Activated CD4-positive, alpha-beta memory T cell treated with anti-CD3 and anti-CD28 coated beads for 36 hours (primary cell): ENCODE measurements at places on chromosomes 6 and 20. TPM values are rescaled to one million over a fixed set of nuclear protein-coding genes. Genes with fewer than 3 reads are reported as not detected.

DNA sequence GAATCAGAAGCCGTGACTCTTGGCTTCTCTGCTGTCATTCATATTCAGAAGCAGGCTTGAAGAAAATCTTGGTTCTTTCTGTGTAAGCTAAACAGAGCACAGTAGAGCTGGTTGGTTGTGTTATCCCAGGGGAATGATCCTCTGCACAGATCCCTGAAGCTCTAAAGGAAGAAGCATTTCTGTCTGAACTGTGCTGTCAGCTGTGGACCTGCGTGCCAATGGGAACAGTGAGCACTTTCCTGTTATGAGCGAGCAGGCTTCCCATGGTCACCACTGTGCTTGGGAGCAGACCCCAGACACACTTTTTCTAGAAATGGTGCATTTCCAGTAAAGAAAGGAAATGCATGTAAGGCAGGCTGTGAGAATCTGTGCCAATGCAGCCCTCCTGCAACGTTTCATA, 490.2 kb downstream of the EPM2A start:
- peaks cover 9% of the 10 kb centered on the region for H3K27me3 ChIP-seq
- H3K36me3 ChIP-seq: no peaks in the 10 kb centered on the region
- no peak overlapping the region for H3K27ac ChIP-seq
- DNase-seq: no peak

DNA sequence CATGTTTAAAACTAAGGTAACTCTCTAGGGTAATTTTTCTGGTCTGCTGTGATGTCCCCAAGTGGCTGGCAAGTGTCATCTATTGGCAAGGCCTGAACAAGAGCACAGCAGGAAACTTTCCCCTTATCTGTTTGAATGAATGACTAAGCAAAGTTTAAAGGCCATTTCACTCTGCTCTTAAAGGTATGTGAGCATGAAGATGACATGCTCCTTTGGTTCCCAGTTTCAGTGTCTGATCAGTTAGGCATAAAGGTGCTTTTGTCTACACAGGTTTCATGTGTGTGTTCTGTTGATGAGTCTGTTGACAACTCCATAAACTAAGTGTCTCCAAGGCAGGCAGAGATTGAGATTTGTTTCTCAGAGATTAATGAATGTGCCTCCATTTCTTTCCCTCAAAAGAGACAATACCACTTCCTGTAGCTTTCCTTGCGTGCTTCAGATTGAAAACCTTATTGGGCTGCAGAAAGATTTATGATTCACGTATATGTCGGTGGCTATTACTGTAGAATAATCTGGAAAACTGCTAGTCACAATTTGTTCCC, 83.9 kb downstream of the MAP3K7 start:
- H3K36me3 ChIP-seq: peaks cover under 1% of the 10 kb centered on the region
- H3K4me1 ChIP-seq: peaks cover 10% of the 10 kb centered on the region
- H3K27ac ChIP-seq: no peak overlapping the region
- no peaks in the 10 kb centered on the region for H3K27me3 ChIP-seq

DNA sequence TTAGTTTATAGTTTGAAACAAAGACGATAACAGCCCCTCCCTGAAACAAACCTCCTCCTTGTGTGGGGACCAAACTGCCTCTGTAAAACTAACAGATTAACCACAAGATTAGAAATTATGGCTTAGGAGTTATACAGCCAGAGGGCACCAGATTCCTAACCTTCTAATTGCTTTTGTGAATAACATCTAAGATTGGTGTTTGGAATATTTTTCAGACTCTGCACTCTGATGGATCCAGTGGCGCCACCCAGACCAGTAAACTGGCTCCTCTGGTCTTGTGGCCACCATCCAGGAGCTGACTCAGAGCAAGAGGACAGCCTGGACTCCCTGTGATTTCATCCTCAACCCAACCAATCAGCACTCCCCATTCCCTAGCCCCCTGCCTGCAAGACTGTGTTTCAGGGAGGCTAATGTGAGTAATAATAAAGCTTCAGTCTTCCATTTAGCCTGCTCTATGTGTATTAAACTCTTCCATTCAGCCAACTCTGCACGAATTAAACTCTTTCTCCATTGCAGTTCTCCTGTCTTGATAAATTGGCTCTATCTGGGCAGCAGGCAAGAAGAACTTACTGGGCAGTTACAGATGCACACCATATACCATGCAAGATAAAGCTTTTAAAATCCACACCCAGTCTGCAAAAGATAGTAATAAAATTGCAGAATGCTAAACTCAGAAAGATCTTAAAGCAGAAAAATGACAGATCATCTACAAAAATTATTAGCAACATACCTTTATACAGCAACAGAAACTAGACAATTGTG, 58.5 kb upstream of the SLC22A16 start:
- no peak overlapping the region for H3K4me3 ChIP-seq
- H3K27me3 ChIP-seq: no peaks in the 10 kb centered on the region
- no peak for DNase-seq
- H3K4me1 ChIP-seq: peaks cover 41% of the 10 kb centered on the region
- no peak overlapping the region for H3K27ac ChIP-seq

DNA sequence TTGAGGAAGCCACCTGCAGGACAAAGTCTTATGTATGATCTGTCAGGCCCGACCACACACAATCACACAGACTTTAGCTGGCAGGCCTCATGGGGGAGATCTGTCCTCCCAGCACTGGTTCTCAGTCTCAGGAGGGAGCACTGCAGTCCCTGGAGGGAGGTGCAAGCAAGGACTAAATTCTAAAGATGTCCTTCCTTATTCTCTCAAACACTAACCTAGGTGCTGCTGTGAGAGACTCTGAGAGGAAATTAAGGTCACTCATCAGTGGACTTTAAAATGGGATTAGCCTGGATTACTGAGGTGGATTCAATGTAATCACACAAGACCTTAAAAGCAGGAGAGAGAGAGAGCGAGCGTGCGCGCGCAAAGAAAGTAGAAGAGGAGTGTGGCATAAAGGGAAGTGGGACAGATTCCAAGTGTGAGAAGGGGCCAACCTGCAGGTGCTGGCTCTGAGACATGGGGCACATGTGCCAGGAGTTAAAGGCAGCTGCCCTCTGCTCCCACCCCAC, 14.3 kb downstream of the GLO1 start:
- H3K36me3 ChIP-seq: peaks cover 7% of the 10 kb centered on the region
- DNase-seq: no peak

DNA sequence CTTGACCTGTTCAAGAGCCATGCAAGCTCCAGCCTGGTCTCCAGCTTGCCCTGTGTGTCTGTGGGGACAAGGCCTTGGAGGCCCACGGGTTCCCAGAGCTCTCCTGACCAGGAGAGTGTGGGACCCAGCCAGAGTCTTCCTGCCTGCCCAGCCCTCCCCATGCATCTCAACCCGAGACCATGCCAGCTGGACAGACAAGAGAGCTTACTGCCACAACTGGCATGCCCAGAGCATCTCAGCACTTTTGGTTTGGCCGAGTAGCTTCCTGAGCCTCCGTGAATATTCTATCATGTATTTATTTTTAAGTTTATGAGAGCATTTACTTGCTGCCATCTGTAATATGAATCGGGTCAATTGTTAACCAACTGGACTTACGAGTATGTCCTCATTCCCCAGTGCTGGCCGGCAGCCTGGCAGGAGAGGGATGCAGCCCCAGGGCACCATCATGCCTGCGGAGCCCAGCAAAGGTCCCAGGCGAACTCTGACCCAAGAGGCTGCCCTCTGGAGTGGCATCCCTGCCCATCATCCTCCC, 14.9 kb downstream of the IP6K3 start:
- H3K27me3 ChIP-seq: no peaks in the 10 kb centered on the region
- H3K27ac ChIP-seq: no peak overlapping the region
- H3K4me3 ChIP-seq: no peak overlapping the region
- DNase-seq: no peak
- H3K4me1 ChIP-seq: no peaks in the 10 kb centered on the region

DNA sequence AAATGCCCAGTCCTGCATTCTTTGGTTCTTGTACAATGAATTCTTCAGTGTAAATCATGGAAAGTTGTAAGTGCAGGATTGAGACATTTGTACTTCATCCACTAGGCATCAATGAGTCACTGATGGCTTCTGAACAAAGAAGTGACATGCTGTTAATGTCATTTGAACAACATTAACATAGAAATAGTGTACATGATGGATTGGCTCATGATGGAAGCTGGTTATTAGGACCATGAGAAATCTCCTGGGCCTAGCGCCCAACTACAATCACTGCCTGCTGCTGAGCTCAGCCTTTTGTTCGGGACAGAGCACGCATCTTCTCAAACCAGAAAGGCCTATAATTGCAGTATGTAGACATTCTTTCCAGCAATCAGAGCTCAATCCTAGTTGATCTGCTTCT, 316.8 kb upstream of the TSHZ2 start:
- no peak for DNase-seq
- H3K27ac ChIP-seq: no peak overlapping the region
- no peaks in the 10 kb centered on the region for H3K4me1 ChIP-seq
- H3K4me3 ChIP-seq: no peak overlapping the region
- H3K36me3 ChIP-seq: no peaks in the 10 kb centered on the region

GRCh38 chr20:52943185-52943841, 28.8 kb upstream of the TSHZ2 start:
- H3K36me3 ChIP-seq: no peaks in the 10 kb centered on the region
- no peak overlapping the region for H3K27ac ChIP-seq
- H3K4me1 ChIP-seq: peaks cover 2% of the 10 kb centered on the region

- no peaks in the 10 kb centered on the region for H3K36me3 ChIP-seq
- no peak overlapping the region for H3K4me3 ChIP-seq
- peaks cover 10% of the 10 kb centered on the region for H3K27me3 ChIP-seq
- DNase-seq: peak; percentile 16
- peak overlapping the region; percentile 74 for H3K27ac ChIP-seq
- peaks cover 31% of the 10 kb centered on the region for H3K4me1 ChIP-seq
These were observed 135.6 kb upstream of the PTPRK start for GRCh38 chr6:128655978-128656498.

DNA sequence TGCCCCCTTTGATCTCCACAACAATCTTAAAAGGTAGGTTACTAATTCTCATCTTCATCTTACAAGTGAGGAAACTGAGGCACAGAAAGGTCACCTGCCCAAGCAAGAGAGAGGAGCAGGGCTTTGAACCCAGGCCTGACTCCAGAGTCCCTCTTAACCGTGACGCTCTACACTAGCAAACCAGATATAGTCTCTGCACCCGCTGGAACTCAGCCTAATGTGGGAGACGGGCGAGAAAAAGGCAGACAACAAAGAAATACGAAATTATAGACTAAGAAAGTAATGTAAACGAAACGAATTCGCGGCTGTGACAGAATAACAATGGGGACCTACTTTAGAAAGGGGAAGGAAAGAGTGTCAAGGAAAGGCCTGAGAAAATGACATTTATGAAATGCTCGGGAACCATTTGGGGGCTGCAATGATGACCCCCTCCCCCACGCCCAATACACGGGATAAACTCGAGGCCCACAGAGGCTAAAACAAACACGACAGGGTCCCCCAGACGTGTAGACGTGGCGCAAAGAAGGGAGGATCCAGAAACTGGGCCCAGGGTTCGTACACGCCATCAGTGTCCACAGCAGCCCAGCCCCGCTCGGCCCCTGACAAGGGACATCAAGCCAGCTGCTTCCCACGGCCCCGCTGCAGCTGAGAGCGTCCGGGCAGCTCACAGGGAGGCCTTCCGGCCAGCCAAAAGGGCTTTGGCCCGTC, 637 bp downstream of the TRPC4AP start:
- H3K4me3 ChIP-seq: peak overlapping the region; percentile 84
- peak overlapping the region; percentile 96 for H3K27ac ChIP-seq
- no peak for DNase-seq
- peaks cover 57% of the 10 kb centered on the region for H3K4me1 ChIP-seq
- H3K36me3 ChIP-seq: peaks cover 6% of the 10 kb centered on the region

DNA sequence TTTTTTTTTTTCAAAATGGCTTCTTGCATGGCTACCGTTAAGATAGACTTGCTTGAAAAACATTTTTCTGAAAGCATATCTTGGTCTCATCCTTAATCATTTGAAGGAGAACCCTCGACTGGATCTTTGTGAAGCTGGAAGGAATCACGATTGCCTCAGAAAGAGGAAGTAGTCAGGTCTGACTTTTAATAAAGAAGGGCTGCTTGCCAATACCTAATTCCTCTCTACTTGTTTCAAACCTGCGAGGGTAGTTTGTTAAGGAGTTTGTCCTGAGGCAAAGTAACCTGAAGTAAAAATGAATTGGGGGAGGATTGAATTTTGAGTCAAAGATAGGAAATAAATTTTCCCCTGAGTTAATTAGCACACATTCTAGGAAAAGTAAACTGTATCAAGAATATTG, 288.1 kb upstream of the MAP3K7 start:
- no peak overlapping the region for H3K27ac ChIP-seq
- H3K4me1 ChIP-seq: no peaks in the 10 kb centered on the region
- H3K36me3 ChIP-seq: no peaks in the 10 kb centered on the region

The BMP7 gene
- total RNA-seq: not detected

The IRAK1BP1 gene
- total RNA-seq: 2.4 TPM

The PHACTR1 gene
- not detected for total RNA-seq

The ZC2HC1B gene
- total RNA-seq: not detected

The C6orf132 gene
- 0.29 TPM for total RNA-seq

The RAET1G gene
- not detected for total RNA-seq

The PRSS16 gene
- total RNA-seq: 2.4 TPM

The COL19A1 gene
- total RNA-seq: 0.02 TPM

The PNLDC1 gene
- total RNA-seq: 0.29 TPM
